Stimulated activated CD8-positive, alpha-beta memory T cell treated with anti-CD3 and anti-CD28 coated beads, Interleukin-4, amount 100 ng/mL, for 4 hours (primary cell): ENCODE measurements at places on chromosomes 12 and 14.

GRCh38 chr12:19263672-19264071 lies 134.1 kb downstream of the PLEKHA5 start:
- DNase-seq: no peak

DNA sequence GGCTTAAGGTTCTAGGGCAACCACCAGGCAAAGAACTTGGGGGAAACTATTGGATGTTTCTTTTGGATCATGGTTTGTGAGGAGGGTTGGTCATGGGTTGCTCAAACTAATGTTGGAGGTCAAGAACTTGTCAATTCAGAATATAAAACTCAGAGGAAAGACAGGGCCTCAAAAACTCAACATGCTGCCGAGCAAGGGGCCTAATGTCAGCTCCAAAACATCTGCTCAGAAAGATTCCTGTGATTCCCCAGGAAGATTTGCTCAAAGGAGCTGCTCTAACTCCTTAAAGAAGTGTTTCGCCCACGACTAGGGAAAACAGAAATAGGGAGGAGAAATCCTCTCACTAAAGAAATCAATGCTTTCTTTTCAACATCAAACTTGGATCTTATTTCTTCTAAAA lies 3.7 kb upstream of the IGF1 start:
- no peak for DNase-seq

- no peak for DNase-seq
Measured at GRCh38 chr12:91052026-91052425, 5.8 kb downstream of the KERA start.

GRCh38 chr14:66070542-66071319 lies 415.4 kb upstream of the CCDC196 start:
- peak; percentile 24 for DNase-seq

- DNase-seq: no peak
Measured at GRCh38 chr12:25590011-25590721, 37.1 kb upstream of the LMNTD1 start.
